ENCODE measurements at places on chromosomes 4 and X.

DNA sequence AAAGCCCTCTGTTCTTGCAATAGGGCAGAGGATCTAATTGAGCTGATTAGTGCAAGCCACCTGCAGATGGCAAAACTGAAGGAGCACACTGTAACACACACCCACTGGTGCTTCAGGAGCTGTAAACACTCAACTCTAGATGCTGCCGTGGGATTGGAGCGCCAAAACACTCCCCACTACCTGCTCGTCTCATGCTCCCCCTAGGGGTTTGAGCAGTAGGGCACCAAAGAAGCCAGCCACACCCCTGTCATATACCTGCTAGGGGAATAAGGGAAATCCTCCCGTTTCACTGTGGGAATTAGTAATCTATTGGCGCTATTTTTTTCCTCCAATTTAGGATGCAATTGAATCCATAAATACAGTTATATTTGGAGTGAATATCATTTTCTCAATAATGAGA lies 360.2 kb downstream of the GLUD2 start:
- DNase-seq, result no peak

DNA sequence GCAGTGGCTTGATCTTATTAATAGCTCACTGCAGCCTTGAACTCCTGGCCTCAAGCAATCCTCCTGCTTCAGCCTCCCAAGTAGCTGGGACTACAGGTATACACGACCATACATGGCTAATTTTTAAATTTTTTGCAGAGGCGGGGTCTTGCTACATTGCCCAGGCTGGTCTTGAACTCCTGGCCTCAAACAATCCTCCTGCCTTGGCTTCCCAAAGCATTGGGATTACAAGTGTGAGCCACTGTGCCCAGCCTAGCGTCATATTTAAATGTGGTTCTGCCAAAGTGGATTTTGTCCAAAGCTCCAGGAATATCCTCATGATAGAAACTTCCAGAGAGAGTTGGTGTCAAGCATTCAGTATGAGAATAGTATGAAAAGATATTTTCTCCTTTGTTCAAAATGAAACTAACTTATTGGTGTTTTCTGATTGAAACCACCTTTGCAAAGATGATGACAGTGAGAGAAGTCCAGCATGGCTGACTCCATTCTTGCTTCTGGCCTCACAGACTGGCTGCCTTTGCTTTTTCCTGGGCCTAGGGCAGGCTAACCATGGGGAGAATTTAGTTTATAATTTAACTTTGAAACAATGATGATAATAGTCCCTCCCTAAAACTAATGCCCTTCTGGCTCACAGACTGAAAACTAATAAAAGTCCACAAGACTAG lies 129.0 kb downstream of the C4orf51 start:
- DNase-seq, result no peak

DNA sequence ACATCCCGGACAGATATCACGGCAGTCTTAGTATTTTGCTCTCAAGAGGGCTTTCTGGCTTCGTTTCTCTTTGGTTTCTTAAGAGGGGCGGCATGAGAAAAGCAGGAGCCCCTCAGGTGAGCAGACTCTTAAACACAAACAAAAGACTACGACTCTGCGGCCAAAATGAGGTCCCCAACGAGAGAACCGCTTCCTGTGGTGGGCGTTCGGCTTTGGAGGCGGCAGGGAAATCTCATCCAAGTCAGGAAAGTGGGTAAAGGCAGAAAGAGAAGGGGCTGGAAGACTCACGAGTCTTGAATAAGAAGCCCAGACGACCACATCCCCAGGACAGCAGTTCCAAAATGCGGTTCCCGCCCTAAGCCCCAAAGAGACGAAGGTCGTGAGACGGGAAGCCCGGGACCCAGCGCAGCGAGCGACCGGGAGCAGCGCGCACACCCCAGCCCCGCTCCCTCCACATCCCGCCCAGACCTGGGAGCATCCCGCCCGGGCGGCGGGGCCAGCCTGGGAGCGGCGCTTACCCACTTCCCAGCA lies 409 bp downstream of the UGDH start:
- no peak for DNase-seq

GRCh38 chr4:119748853-119749252 lies 120.2 kb upstream of the PDE5A start:
- DNase-seq, result no peak

- DNase-seq, result no peak
Observed at GRCh38 chrX:31057691-31058090, 14.2 kb downstream of the FTHL17 start.

GRCh38 chrX:39772057-39772832 lies 325.5 kb downstream of the BCOR start:
- no peak for DNase-seq

DNA sequence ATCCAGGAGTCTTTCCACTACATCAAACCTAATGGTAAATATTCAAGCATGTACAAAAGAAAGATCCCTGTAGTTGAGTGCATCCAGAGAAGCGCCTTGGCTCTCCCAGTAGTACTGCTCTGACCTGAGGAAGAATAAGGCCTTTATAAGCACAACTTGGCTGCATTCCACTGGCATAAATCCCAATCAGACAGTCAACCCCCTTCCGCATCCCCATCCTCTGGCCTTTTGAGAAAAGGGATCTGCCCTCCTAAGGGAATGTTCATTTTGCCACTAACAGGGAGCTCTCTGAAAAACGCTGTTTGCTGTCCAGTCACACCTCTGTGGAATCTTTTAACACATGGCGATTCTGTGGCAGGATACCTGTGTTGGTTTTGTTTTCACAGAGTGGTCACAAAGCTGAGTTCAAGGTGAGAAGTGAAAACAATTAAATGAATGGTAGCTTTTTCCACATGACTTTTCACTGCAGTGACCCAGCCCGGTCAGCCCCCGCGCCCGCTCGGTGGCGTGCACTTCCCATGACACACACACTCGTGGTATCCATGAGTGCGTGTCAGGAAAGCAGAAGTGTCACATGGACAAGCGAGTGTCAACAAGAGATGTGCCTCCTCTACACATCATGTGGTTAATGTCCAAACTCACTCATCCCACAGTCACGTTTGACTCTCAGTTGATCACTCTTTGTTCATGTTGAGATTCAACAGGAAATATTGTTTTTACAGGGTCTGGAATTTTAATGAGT lies 112.2 kb upstream of the ENPP6 start:
- DNase-seq, result no peak

Measured in right renal cortex interstitium (tissue), 3 donors.